ENCODE measurements at places on chromosomes 3 and 15. TPM values are rescaled to one million over a fixed set of nuclear protein-coding genes. Genes with fewer than 3 reads are reported as not detected.
A peak's percentile ranks its signal among the peaks of the same experiment; 100 is the strongest.

- H3K36me3 ChIP-seq, result peaks cover 6% of the 10 kb centered on the region
- H3K4me1 ChIP-seq, result peaks cover 14% of the 10 kb centered on the region
- no peak overlapping the region for H3K4me3 ChIP-seq
- DNase-seq, result no peak
Observed at GRCh38 chr3:187812496-187812895, 67.2 kb upstream of the BCL6 start.

GRCh38 chr15:84836844-84837243, 19.7 kb downstream of the ALPK3 start:
- no peak for DNase-seq
- H3K27ac ChIP-seq, result no peak overlapping the region
- no peaks in the 10 kb centered on the region for H3K4me1 ChIP-seq
- H3K4me3 ChIP-seq, result no peak overlapping the region

GRCh38 chr3:61414456-61414855, 146.9 kb upstream of the PTPRG start:
- peaks cover 8% of the 10 kb centered on the region for H3K27me3 ChIP-seq
- H3K27ac ChIP-seq, result no peak overlapping the region
- no peaks in the 10 kb centered on the region for H3K36me3 ChIP-seq
- no peak for DNase-seq
- H3K4me3 ChIP-seq, result no peak overlapping the region
- no peaks in the 10 kb centered on the region for H3K4me1 ChIP-seq

- H3K27ac ChIP-seq, result no peak overlapping the region
- DNase-seq, result no peak
- no peaks in the 10 kb centered on the region for H3K4me1 ChIP-seq
- H3K4me3 ChIP-seq, result no peak overlapping the region
Observed at GRCh38 chr3:80994085-80994665, 767.3 kb downstream of the GBE1 start.

DNA sequence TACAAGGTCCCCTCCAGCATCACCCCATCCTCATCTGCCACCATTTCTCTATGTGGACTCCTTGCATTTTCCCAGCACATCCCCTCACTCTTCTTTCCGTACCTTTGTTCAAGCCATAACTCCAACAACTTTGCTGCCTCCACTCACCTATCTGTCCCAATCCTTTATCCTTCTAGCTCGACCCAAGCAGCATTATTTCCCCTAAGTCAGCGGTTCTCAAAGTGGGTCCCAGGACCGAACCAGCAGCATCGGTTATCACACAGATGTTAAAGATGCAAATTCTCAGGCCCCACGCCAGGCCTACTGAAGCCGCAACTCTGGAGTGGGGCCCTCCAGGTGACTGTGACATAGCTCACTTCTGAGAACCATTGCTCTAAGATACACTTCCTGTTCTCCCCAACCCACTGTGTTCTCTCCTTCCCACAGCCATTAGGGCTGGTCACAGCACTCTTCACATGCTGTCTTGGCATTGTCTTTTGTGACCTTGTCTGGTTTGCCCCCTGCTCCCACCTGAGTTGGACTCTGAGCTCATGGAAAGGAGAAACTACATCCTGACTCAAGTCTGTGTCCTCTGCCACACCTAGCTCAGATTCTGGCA, 56.2 kb downstream of the AAGAB start:
- H3K4me3 ChIP-seq, result no peak overlapping the region
- H3K27ac ChIP-seq, result peak overlapping the region; percentile 14
- peaks cover 8% of the 10 kb centered on the region for H3K4me1 ChIP-seq
- H3K36me3 ChIP-seq, result peaks cover 58% of the 10 kb centered on the region
- H3K27me3 ChIP-seq, result no peaks in the 10 kb centered on the region
- no peak for DNase-seq

DNA sequence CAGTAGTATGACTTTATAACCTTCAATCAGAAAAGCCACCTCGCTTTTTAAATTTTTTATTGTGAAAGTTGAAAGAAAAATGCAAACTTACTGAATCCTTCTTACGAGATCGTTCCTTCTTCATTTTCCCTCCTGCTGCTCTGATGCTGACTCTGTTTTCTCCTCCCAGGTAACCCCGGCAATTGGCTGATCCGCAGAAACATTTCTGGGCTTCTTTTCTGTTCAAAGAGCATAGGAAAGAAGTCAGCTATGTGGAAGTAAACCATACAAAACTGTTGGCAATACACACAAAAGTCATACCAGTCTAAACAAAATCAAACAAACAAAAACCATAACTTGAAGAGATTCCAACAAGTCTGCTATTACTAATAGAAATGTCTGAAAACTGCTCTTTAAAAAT, 66.0 kb downstream of the SETD2 start:
- peaks cover 33% of the 10 kb centered on the region for H3K36me3 ChIP-seq
- DNase-seq, result no peak
- H3K4me1 ChIP-seq, result peaks cover 2% of the 10 kb centered on the region
- no peak overlapping the region for H3K27ac ChIP-seq
- no peaks in the 10 kb centered on the region for H3K27me3 ChIP-seq

The IL5RA gene
- total RNA-seq, result 0.64 TPM

The SAXO2 gene
- total RNA-seq, result 1.3 TPM

The TIMP4 gene
- not detected for total RNA-seq

The SEMA5B gene
- 0.28 TPM for total RNA-seq

The IGF2BP2 gene
- 0.11 TPM for total RNA-seq
